ENCODE measurements at places on chromosomes 11 and 22.

DNA sequence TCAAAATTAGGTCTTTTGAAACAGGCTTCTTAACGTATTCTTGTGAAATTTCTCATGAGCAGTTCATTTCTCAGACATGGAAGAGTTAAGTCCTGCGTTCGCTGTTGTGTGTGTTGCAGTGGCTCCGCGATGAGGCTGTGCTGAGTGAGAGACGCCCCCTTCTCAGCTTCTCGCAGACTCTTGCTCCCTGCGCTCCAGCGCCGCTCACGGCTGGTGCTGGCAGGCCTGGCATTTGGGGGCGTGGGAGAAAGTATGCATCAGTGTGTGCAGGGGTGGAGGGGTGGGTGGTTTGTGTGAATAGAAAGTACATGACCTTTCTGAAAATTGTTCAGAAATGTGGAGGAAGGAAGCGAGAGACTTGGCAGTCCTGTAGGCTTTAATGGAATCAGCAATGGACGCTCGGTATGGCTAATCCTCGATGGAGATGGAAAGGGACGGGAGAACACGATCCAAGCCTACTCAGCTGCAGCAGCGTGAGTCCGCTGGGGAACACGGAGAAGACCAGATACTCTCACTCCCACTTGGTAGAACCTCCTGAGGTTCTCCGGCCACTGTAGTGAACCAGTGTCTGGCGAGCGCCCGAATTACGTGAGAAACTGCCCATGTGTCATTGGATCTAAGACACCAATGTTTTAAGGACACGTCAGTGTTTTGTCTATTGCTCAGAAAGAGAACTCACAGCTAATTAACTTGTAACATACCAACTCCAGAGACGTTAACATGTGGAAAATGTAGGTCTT is 5.9 kb downstream of the TAB1 start:
- DNase-seq, result no peak

GRCh38 chr11:65611758-65612603 is 2.0 kb downstream of the MAP3K11 start:
- DNase-seq, result no peak

GRCh38 chr11:28932940-28933339 is 824.8 kb downstream of the METTL15 start:
- no peak for DNase-seq

GRCh38 chr11:112597286-112597790 is 336.7 kb upstream of the PLET1 start:
- no peak for DNase-seq

DNA sequence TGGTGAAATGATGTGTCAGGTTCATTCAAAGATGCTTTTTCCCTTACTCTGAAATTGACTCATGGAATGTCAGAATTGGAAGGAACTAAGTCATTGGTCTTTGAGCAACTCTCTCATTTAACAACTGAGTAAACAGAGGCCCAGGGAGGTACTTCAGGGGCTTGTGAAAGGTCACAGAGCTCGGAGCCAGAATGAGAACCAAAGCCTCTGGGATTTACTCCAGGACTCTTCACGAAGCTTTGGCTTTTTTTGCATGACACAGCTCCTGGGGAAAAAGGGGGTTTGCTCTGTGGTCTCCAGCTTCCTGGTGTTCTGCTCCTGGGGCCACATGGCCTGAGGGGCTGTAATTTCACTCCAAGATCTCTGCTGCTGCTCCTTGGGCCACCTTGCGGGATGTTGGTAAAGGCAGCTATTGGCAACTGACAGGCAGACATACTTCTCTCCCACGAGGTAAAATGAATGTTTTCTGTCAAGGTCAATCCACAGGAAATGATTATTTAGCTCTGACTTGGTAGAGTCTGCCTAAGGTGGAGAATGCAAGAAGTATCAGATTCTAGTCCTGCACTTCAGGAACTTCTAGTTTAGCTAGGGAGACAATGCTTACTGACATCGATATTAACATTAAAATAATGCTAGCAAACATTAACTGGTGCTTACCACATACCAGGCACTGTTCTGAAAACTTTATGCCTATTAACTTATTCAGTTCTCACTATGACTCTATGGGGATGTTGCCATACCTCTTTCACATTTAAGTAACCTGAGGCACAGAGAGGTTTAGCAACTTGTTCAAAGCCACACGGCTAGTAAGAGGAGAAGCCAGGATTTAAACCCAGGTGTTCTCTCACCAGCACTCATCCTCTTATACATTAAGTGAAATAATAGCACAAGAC is 16.1 kb downstream of the PKNOX2 start:
- DNase-seq, result no peak

- DNase-seq, result no peak
Measured at GRCh38 chr22:27492566-27493201, 308.9 kb downstream of the MN1 start.

DNA sequence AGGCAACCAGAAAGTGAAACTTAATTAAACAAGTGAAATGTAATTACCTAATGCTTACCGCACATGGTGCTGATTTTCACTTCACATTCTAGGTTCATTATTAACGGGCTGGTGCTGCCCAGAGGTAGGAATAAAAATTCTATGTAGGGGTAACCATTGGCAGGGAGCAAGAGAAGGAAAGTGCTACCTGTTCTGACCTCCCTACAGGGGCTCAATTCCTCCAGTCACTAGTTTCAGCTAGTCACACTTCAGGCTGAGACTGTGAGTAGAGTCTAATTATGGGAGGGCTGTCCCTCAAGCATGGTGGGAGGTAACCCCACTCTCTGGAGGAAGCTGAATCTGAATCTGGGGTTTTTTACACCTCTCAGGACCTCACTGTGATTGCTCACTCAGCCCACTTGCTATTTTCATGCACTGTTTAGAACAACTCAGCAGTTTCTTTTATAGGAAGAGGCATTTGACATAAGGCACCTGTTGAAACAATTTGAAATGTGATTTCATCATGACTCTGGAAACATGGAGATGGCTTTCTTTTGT is 75.4 kb downstream of the MAML2 start:
- no peak for DNase-seq
